ENCODE measurements at places on chromosomes 7 and 10.

- no peak for DNase-seq
Observed at GRCh38 chr10:17134737-17135260, 5.2 kb upstream of the CUBN start.

- no peak for DNase-seq
Observed at GRCh38 chr10:18450298-18450697, 201.1 kb downstream of the NSUN6 start.

GRCh38 chr7:3092468-3092867, 48.8 kb upstream of the CARD11 start:
- peak; percentile 30 for DNase-seq

GRCh38 chr10:116803451-116804249, 45.6 kb upstream of the ENO4 start:
- DNase-seq, result no peak

DNA sequence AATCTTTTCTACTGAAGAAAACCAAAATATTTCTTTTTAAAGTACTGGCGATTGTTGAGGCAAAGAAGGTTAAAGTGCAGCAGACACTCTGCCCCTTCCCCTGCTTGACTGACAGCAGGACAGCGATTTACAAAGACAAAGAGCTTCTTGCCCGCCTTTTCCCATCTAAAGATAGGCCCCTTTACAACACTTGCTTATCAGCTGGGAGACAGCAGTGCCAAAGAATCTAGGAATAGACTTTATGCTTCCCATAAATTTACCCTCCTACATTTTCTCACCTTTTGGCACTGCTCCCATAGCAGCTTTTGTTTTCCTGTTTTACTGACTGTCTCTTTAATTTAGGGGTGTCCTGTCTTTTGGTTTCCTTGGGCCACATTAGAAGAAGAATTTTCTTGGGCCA, 824.1 kb downstream of the CCSER2 start:
- DNase-seq, result no peak

DNA sequence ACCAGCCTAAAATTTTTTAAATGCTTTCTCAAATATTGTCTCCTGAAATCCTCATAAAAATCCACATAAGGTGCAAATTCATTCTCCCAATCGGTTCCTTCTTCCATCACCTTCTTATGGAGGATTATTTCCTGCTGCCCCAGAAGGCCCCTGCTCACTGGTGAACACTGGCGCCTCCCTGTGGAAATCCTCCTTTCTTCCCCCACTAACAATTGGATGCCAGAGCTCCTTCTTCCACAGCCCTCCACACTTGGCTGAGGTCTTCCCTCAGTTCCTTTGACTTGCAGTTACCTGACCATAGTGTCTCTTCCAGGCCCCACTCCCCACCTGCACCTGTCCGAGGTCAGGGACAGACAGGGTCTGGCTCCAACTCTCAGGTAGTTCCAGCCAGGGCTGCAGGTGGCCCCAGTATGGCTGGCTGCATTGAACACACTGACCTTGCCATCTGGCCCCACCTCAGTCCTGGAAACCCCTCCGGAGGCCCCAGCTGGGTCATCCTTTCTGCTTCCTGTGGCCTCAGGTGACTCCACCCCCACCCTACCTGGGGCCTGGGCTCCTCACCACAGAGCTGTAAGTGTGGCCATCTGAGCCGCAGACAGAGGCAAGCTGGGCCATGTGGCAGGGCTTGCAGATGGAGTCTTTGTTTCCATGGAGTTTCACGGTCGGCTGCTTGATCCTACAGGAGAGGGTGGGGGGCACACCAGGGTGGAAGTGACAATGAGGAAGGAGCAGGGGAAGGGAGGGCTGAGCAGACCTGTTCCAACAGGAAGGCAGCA, 18.4 kb downstream of the SPOCK2 start:
- DNase-seq, result no peak

GRCh38 chr10:69899727-69900595, 98.3 kb downstream of the COL13A1 start:
- no peak for DNase-seq

DNA sequence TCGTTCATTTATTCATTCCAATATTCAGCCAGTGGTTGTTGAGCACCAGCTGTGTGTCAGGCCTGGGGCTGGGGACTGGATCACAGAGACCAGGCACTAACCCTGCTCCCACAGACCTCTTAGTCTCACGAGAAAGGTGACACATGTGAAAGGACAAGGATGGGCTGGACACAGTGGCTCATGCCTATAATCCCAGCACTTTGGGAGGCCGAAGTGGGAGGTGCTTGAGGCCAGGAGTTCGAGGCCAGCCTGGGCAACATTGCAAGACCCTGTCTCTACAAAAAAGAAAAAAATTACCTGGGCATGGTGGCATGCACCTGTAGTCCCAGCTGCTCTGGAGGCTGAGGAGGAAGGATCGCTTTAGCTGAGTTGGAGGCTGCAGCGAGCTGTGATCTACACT, 105.9 kb upstream of the SDK1 start:
- no peak for DNase-seq

- no peak for DNase-seq
Observed at GRCh38 chr10:43111921-43112607, 26.2 kb upstream of the CSGALNACT2 start.

GRCh38 chr7:31110331-31111108, 58.4 kb downstream of the ADCYAP1R1 start:
- no peak for DNase-seq

- no peak for DNase-seq
Observed at GRCh38 chr7:11203224-11203623, 229.6 kb downstream of the PHF14 start.

DNA sequence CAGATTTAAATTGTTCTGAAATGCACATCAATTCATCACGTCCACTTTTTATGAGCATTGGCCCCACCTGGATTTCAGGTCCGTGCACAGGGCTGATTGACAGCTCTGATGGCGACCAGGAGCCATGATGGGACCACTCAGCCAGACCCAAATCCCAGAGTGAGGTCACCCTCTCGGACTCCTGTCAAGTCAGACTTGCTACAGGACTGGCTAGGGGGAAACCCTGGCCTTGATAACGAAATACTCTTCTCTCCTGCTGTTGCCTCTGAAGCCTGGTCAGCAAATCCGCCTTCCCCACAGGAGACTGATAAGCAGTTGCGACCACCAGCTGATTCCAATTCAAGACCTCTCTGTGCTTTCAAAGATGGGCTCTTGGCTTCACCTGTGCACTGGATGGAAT, 76.4 kb downstream of the CARD11 start:
- no peak for DNase-seq

DNA sequence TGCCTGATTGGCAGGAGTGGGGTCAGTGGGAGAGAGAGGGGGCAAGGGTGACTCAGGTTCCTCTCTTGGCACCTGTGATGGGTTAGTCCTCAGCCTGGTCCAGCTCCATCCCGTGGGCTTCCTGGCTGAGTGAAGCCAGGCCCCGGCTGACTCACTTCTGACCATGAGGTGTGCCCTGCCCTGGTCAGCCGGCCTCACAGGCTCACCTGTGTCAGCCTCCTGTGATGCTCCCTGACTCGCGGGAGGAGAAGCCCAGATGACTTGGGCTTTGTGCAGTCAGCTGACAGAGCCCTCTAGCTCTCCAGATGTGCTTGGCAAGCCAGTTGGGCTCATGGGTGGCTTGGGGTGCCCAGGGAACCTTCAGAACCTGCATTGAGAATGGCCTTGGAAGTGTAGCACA, 16.0 kb upstream of the PPIF start:
- DNase-seq, result no peak

DNA sequence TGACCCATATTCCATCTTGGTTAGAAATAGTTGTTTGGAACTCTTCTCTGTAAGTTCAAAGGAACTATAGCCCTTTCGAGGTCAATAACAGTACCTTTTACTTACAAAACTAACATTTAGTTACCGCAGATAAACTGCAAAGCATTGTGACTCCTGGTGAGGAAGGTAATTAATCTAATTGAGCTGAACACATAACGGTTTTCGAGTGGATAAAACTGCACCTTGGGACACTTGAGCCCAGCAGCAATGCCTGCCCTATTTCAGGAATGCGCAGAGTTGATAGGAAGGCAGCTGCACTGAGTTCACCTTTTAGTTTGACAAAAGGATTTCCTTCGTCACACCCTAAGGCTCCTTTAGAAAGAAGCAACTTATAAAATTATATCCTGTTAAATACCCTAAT, 75.4 kb downstream of the JAZF1 start:
- no peak for DNase-seq

GRCh38 chr7:105675934-105676371, 94.7 kb upstream of the EFCAB10 start:
- no peak for DNase-seq

GRCh38 chr10:35378541-35379210, 42.4 kb downstream of the CCNY start:
- DNase-seq, result no peak

DNA sequence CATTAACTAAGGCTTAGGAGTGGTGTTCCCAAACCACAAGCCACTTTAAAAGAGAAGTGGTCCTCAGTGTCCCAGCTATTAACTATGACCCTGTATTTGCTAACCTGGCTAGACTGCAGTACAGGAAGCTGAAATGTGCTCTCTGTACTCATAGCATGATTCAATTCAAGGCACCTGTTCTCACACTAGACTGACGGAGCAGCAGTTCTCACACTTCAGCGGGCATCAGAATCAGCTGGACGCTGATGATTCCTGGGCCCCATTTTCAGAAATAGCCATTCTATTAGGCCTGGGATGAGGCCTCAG, 24.5 kb upstream of the MSRB2 start:
- DNase-seq, result no peak

- no peak for DNase-seq
Observed at GRCh38 chr10:126496771-126497545, 108.7 kb upstream of the ADAM12 start.

GRCh38 chr10:132237871-132238270, 51.1 kb downstream of the DPYSL4 start:
- DNase-seq, result no peak
